MM.1S (cell line): ENCODE measurements at places on chromosomes 1 and 21.

DNA sequence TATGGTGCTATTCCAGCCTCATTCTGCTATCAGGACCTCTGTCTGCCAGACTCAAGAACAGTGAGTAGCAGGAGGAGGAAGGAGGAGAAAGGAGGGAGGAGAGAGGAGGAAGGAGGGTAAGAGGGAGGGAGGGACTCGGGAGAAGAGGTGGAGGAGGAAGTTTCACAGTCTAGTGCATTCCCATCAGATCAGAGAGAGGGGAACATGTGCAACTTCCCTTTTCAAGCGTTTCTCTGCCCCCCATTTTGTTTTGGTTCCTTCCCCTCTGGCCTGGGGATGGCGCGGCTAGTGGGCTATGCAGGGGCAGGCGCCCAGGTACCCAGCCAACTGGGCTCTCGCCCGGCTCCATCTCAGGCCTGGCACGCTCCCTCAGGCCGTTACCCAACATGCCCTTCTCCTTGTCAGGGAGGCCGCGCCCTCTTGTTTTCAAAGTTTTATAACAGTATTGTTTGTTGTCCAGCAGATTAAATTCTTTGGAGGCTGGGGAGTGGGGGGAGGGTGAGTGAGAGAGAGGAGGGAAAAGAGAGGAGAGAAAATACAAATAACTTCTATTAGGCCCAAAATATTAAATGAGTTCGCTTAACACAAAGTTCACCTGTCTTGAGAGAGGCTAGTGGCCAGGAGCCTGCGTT lies 56.0 kb downstream of the CD46 start:
- DNase-seq = no peak

GRCh38 chr1:248853663-248854375 lies 5.1 kb downstream of the ZNF692 start:
- no peak for DNase-seq

DNA sequence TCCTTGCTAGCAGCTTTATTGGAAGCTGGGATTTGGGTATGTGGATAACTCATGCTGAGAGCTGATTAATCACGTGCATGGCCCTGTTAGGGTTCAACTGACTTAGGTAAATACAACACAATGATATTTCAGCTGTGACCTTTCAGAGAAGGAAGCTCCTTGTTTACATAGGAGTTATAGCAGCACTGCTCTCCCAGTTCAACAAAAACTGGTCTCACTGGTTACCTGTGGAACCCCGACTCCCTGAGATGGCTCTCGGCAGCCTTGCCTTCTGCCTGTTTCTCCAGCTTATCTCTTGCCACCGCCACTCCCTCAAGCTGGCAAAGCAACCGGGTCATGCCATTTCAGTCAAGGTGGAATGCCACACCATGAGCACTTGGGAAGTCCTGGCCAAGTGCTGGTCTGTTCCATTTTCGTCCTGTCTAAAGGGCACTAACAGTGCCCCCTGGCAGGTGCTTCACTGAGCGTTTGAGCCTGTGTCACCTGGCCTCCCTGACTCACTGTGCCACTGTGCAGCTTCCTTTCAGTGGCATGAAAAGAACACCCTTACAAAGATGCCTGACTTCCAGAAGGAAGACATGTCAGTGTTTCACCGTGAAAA lies 31.6 kb downstream of the DOP1B start:
- DNase-seq = no peak

DNA sequence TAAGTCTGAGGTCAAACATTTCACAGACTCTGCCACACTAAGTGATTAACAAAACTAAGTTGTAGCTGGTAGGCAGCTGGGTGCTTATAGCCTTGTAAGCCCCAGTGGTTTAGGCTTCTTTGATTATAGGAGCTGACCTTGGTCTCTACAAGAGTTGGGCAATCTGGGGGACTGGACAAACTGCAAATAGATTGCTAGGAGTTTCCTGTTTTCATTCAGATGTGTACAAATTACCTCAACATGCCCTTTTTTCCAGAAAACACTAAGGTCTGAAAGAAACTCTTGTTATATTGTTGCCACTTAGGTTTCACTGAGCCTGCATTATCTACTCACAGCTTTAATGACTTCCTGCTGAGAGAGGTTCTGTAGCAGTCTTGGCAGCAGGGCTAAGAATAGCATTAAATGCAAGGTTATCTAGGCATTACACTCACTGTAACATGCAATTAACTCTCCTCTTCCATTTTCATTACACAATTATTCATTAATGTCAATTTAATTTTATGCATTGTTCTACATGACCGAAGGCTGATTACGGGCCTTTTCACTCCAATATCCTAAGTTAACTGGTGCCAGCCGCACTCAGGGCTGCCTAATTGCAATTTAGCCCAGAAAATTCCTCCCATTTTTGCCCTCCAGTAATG lies 314.0 kb downstream of the LMO4 start:
- DNase-seq = peak; percentile 79

DNA sequence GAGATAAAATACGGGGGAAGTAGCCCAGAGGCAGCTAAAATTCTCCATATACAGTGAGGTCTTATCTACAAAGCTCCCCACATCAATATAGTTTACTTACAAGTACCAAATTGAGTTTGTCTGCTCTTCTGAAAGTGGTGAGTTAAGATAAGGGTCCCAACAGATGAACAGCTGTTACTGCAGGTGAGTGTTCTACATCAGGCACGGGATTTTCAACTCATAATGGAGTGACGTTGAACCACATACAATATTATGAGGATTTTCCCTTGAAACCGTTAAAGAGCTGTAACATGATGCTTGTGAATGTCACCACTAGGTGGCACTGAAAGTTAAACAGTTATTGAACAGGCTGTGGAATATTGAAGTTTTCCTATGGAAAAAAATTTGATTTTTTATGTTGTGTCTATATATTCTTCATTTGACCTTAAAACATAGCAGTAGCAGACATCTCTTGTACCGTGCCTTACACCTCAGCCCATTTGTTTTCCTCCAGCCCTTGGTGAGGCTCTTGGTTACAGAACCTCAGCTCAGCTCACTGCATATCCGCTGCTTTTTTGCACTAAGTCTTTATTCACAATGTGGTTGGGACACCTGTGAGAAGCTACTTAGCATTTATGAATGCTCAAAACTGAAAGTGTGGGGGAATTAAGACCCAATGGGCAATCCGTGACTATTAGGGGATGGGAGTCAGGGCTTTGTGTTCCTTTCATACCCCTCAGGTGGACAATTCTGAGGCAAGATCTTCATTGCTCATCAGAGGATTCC lies 23.2 kb downstream of the CD1D start:
- DNase-seq = peak; percentile 54

DNA sequence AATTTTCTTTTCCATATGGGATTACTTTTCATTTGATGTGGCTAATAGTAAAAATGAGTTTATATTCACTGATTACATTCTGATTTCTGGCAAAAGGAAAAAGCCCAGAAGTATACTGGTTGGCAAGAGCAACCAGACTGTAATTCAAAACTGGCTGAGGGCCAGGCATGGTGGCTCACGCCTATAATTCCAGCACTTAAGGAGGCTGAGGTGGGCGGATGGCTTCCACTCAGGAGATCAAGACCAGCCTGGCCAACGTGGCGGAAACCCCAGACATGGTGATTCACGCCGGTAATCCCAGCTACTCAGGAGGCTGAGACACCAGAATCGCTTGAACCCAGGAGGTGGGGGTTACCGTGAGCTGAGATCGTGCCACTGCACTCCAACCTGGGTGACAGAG lies 14.5 kb downstream of the SYT11 start:
- no peak for DNase-seq

GRCh38 chr1:96508233-96508632 lies 213.4 kb upstream of the PTBP2 start:
- no peak for DNase-seq

- no peak for DNase-seq
These were observed 226.2 kb downstream of the AKT3 start for GRCh38 chr1:243623841-243624240.

- DNase-seq = no peak
These were observed 60.1 kb downstream of the MAP10 start for GRCh38 chr1:232865102-232865931.

DNA sequence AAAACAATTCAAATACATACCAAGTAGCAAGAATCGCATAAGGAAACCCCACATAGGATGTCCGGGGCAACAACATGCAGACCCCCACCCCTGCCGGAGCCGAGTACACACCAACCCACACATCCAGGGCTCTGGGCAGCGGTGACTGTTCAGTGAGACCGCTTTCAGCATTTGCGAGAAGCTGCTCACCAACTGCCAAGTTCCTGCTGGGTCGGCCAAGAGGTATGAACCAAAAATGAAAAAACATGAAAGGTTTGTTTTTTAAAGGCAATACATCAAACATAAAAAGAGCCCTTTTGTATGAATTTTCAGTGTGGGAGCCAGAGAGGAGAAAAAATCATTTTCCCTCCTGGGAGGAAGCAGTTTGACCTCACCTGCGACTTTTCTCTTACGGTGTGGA lies 92.3 kb downstream of the SIM2 start:
- DNase-seq = no peak

DNA sequence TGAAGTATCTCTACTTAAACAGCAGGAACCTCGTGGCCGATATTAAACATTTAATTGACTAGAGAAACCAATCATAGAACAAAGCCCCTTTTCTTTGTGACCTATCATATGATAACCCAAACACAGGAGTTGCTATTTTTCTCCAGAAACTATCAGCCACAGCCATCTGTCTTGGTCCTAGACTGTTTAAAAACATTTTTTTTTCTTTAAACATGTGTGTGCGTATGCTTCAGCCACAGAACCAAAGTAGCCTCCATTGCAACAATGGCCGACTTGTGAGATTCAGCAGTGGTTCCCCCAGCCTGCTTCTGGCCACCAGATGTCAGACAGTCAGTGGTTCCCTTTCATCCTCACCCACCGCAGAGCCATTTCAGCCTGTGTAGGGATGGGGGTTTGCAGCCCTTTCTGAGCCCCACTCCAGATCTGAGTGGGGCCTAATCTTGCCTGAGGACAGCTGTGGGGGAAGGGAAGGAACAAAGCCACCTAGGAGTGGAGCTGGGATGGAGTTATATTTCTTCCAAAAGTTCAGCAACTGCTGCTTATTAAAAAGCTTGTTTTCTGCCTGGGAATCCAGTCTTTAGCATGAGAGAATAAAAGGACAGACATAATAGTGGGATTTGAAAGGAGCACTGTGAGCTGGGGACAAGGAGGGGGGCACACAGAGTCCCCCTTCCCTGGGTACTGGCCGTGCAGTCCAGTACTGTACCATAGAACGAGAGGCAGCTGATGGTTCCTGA lies 11.7 kb upstream of the IGSF3 start:
- no peak for DNase-seq

GRCh38 chr1:227913396-227913763 lies 34.4 kb downstream of the WNT9A start:
- DNase-seq = no peak

DNA sequence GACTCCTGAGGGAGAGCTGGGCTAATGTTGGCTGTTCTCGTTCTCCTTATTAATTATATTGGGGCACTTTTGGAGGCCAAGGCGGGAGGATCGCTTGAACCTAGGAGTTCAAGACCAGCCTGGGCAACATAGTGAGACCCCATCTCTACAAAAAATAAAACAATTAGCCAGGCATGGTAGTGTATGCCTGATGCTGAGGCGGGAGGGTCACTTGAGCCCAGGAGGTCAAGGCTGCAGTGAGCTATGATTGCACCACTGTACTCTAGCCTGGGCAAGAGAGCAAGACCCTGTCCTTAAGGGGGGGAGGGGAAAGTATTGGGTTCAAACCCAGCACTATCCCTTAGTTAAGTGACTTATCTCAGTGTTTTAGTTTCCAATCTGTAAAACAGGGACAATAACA lies 70.0 kb upstream of the NBPF3 start:
- no peak for DNase-seq

DNA sequence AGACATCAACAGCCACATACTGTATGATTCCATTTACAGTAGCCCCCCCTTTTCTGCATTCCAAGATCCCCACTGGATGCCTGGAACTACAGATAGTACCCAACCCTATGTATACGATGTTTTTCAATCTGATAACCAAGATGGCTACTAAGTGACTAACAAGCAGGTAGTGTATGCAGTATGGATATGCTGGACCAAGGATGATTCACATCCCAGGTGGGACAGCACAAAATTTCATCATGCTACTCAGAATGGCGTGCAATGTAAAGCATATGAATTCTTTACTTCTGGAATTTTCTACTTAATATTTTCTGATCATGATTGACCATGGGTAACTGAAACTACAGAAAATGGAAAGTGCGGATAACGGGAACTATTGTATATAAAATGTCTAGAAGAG lies 30.0 kb upstream of the MRPS6 start:
- DNase-seq = no peak

- DNase-seq = no peak
These were observed 14.8 kb downstream of the MGST3 start for GRCh38 chr1:165645654-165646366.

DNA sequence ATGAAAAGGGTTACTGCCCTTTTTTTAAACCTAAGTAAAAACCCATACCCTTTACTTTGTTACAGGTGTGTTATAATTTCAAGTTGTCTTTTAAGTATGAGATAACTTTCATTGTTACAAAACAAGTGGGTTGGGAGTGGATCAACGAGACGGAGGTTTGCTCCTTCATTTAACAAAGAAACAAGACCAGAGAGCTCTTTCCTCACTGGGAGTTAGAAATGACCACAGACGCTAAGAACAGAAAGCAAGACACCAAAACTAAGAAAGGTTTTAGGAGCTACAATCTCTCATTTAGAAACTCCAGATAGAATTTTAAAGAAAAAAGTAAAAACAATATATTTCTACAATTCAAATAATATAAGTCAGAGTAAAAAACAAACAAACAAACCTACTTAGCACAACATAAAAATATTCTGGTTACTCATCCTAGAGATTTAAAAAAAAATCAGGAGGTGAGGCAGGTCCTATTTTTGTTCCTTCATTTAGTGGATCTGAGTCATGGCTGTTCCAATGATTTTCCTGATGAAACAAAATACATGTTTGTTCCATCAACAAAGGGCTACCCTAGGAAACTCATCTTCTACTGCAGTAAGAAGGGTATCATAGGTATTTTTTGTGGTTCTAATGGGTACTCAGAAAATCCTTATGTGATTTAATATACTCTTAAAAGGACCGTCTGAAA lies 33.0 kb downstream of the APP start:
- peak; percentile 60 for DNase-seq

- no peak for DNase-seq
These were observed 27.2 kb downstream of the AK5 start for GRCh38 chr1:77308889-77309621.

DNA sequence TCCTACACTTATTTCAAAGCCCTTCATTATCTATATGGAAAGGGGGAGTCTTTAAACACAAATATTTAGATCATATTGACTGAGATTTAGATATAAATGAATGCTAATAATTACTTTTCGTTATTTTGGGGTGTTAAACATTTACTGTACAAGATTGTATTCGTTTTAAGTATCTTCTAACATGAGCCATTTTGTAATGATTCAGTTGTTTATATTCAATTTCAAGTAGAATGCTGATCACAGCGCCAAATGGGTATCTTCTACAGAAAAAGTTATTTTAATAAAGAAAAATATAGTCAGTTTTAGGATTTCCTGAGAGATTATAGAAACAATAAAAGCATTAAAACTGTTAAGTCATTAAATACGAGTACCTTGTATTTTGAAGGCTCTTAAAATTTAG lies 104.5 kb upstream of the HNRNPU start:
- DNase-seq = no peak
